ENCODE measurements at places on chromosomes 2 and 18.
A peak's percentile ranks its signal among the peaks of the same experiment; 100 is the strongest.

DNA sequence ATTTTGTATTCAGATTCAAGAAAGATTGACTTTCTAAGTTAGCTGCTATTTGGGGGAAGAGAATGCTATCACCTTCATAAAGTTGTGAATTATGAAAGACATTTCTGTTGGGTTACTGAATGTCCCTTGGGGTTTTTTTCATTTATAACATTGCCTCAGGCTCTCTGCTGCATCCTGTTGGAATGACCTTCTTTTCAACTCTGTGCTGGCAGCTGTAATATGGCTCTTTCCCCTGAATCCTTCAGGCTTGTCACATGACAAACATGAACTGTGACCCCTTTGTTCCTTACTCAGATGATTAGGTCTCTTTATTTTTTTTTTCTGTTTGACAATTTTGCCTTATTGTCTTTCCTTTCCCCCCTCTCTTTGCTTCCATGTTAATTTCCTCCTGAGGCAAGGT lies 159.8 kb downstream of the TAF4B start:
- DNase-seq, result no peak

GRCh38 chr2:137165968-137166367 lies 400.6 kb downstream of the THSD7B start:
- DNase-seq, result no peak

GRCh38 chr2:150495993-150496627 lies 8.6 kb upstream of the RND3 start:
- no peak for DNase-seq

GRCh38 chr2:13135856-13136255 lies 419.1 kb downstream of the TRIB2 start:
- no peak for DNase-seq

DNA sequence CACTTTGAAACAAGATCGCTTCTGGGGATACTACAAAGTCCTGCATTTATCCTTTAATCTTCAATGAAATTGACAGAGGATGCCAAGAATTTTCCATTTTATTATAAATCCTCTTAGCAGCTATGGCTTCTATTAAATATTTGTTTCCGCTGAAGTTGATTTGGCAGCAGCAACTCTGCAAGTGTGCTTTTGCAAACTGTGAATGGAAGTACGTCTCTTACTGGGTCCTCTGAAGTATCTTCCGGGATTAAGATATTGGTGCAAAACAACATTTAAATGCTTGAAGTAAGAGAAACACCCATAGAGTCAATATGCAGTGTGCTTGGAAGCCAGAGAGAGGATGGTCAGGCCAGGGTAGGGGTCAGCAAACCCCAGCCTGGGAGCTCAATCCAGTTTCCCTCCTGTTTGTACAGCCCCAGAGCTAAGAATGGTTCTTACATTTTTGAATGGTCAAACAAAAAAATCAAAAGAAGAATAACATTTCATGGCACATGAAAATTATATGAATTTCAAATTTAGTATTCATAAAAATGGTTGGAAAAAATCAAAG lies 13.6 kb downstream of the CCDC68 start:
- DNase-seq, result no peak

GRCh38 chr18:25349131-25349925 lies 2.6 kb downstream of the ZNF521 start:
- no peak for DNase-seq

DNA sequence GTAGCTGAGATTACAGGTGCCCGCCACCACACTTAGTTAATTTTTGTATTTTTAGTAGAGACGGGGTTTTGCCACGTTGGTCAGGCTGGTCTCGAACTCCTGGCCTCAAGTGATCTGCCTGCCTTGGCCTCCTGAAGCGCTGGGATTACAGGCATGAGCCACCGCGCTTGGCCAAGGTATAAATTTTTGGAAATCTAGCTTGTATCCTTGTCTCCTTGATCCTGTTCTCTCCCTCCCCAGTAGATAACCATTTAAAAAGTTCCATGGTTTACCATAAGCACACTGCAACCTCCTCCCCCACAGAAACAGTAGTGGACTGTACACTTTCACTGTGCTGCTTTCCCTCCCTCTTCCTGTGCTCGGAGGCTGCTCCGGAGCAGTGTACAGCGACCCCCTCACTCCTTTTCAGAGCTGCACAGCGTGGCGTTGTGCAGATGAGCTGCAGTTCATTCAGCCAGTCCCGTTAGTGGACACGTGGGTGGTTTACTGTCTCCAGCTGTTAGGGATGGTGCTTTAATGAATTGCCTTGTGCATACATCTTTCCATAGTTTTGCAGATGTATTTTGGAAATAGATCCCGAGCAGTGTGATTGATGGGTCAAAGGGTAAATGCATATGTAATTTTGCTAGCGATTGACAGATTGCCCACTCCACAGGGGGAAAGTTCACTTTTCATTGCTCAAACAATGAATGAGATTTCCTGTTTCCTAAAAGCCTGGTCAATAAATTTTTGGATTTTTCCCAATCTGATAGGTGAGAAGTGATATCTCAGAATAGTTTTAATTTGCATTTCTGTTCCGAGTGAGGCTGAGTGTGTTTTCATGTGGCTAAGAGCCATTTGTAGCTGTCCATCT lies 14.8 kb downstream of the ASB1 start:
- DNase-seq, result no peak

- DNase-seq, result no peak
Observed at GRCh38 chr2:202944816-202945215, 32.7 kb downstream of the CARF start.

GRCh38 chr2:28997237-28997846 lies 16.2 kb downstream of the TOGARAM2 start:
- no peak for DNase-seq

- no peak for DNase-seq
Observed at GRCh38 chr2:36516136-36516870, 81.7 kb downstream of the FEZ2 start.

DNA sequence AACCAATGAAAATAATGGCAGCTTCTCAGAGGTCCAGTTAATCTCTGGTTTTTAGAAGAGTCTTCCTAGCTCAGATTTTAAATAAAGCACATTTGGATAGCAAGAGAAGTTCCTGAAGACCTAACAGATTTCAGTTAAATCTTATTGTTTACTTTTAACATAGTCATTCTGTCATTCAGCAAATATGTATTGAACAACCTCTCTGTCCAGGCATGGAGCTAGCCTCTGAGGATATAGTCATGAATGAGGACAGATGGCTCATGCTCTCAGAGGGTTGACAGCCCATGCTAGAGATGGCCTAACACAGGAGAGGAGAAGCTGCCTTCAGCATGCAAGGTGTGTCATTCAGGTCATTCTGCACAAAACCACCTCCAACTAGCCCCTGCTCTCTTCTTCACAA lies 6.2 kb downstream of the CCBE1 start:
- no peak for DNase-seq

- DNase-seq, result no peak
Observed at GRCh38 chr2:128187032-128187654, 96.1 kb downstream of the UGGT1 start.

- no peak for DNase-seq
Observed at GRCh38 chr2:128367601-128368359, 49.1 kb upstream of the HS6ST1 start.

- DNase-seq, result no peak
Observed at GRCh38 chr2:104749856-104750460, 104.0 kb upstream of the POU3F3 start.

GRCh38 chr2:236549165-236549564 lies 20.5 kb upstream of the ACKR3 start:
- no peak for DNase-seq

DNA sequence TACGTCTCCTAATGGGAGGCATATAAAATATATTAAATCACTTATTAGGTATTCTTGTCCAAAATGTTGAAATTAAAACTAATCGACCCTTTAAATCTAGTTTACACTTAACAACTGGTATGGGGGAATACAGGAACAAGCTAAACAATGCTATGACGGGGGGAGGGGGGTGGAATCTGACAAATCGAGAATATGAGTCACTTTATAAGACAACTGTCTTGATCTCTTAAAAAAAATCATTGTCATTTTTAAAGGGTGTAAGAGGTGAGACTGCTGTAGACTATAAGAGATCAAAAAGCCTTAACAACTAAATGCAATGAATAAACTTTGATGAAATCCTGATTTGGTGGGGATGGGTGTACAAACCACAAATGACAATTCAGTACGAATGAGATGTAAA lies 6.0 kb downstream of the MAP3K2 start:
- no peak for DNase-seq

DNA sequence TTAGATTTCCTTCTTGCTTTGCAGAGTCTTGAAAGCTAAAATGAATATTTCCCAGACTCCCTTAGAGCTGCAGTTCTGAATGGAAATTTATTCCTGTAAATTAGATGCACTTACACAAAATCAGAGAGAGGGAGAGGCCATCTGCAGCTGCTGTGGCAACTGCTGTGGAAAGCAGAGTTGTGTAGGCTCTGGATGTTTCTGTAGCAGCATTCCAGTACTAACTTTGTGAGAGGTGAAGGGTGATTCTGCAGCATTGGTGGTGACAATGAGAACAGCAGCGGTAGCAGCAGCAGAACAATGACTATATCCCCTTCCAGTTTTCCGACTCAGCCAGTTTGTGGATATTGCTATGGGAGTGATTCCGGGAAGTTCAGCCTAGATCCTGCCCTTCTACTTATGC lies 433.0 kb upstream of the REG3G start:
- no peak for DNase-seq

DNA sequence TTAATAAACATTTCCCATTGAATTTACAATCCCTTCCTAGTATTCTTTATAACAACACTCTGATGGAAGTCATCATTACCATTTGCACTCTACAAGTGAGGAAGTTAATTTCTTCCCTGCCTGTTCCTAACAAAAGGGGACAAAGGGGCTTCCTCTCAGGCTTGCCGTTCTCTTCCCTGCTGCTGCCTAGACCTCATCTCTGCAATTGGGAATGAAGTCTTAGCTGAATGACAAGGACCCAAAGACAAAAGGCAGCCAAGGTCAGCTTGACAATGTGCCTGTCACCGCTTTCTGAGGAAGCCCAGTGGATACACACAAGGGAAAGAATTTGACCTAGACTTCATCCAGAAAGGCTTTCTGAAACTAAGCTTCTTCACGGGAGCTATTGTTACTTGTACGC lies 416.4 kb downstream of the CMPK2 start:
- no peak for DNase-seq

DNA sequence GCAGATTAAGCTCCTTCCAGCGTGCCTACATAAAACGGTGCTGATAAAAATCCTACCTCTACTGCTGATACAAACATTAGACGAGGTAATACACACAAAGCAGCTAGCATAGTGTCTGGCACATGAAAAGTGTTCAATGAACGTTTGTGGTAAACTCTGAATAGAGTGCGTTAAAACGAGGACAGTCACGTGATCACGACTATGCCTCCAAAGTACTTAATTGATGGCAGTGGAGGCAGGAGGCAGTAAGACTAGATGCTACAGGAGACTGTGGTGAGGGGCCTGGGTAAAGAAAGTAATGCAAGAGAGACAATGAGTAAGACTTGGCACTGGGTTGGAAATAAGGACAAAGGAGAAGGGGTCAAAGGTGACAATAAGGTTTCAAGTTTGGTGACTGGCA lies 32.1 kb upstream of the LHCGR start:
- DNase-seq, result no peak

- DNase-seq, result no peak
Observed at GRCh38 chr2:232088771-232089170, 127.3 kb downstream of the DIS3L2 start.

GRCh38 chr2:144099780-144100377 lies 420.0 kb downstream of the ZEB2 start:
- DNase-seq, result no peak

GRCh38 chr2:133424876-133425275 lies 143.4 kb downstream of the NCKAP5 start:
- no peak for DNase-seq

- DNase-seq, result no peak
Observed at GRCh38 chr18:45993438-45993837, 26.3 kb upstream of the EPG5 start.

- DNase-seq, result peak; percentile 9
Observed at GRCh38 chr2:228318218-228318617, 136.7 kb upstream of the SPHKAP start.

DNA sequence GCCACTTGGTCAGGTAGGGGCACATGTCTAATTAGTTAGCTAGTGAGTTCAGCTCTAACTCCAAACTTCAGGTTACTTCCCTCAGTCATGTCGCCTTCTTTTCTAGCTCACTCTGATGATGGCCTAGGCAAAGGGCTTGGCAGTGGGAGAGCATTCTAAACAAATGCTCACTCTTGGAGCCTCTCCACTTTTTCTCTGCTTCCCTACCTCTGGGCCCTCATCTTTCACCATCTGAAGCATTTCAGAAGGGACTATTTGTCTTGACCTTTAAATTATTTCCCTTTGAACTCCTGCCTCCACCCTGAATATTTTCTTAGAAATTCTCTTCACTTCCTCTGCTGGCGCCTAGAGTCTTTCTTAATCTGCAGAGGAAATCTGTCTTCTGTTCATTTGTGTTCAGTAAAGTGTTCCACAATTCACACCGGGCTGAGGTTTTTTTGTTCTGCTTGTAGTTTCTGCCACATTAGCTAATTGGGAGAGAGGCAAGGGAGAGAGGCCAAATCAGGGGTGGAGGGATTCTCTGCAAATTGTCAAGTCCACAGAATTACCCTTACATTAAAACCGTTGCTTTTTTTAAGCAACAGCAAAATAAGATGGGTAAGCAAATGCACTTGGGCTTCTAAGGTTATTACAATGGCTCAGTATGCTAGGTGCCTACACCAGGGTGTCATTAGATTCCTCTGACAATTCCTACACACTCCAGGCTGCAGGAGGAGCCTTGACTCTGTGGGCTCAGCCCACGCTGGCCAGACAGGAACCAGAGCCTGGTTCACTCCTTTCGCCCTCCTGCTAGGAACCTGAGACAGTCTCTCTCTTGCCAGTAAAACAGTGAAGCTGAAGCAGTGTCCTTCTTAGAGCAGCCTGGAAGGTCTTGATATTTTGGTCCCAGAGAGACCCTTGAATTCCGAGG lies 5.5 kb downstream of the MSGN1 start:
- DNase-seq, result no peak

DNA sequence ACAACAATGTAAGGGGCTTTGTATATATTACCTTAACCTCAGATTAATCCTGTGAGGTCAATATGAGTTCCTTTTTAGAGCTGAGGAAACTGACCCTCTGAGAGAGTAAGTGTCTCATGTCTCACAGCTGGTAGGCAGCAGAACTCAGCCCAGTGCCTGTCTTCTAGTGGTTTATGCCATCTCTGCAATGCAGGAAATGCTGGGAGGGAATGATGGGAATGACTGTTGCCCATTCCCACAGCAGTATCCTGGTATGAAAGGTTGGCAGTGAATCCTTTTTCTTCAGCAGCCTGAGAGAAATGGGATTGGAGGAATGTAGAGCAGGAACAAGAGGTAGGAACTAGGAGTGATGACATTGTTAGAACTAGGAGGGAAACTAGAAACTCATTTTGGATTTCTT lies 6.0 kb downstream of the MRPL30 start:
- DNase-seq, result no peak

GRCh38 chr2:215370112-215370965 lies 58.5 kb downstream of the ATIC start:
- DNase-seq, result no peak

DNA sequence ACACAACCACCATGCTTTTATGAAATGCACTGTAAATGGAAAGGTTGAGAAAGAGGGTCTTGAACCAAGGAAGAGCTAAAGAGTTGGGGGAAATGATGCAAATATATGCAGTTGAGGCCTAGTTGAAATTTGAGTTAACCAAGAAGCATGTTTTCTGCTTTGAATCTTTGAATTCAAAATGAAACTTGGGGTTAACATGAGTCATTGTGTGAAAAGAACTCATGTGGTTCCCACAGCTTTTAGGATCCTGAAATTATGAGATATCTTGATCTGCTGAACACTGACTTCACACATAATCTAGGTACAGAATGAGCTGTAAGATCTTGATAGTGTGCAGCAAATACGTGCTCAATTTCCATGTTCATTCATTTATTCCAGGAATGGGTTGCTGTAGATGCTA lies 422.9 kb upstream of the TRIB2 start:
- DNase-seq, result no peak

Data from Jurkat, Clone E6-1 (cell line).